ENCODE measurements at places on chromosomes 2 and 18. TPM values are rescaled to one million over a fixed set of nuclear protein-coding genes. Genes with fewer than 3 reads are reported as not detected.

VAPA gene
- total RNA-seq = 249 TPM

ZAP70 gene
- total RNA-seq = 5.2 TPM

NETO1 gene
- 2.6 TPM for total RNA-seq

- DNase-seq = peak; percentile 51
Measured at GRCh38 chr2:239181903-239182581, 218.8 kb downstream of the HDAC4 start.

GRCh38 chr18:33839452-33840211 lies 261.6 kb downstream of the ASXL3 start:
- no peak for DNase-seq

- peak; percentile 60 for DNase-seq
Measured at GRCh38 chr2:109031476-109032228, 42.6 kb upstream of the EDAR start.

DNA sequence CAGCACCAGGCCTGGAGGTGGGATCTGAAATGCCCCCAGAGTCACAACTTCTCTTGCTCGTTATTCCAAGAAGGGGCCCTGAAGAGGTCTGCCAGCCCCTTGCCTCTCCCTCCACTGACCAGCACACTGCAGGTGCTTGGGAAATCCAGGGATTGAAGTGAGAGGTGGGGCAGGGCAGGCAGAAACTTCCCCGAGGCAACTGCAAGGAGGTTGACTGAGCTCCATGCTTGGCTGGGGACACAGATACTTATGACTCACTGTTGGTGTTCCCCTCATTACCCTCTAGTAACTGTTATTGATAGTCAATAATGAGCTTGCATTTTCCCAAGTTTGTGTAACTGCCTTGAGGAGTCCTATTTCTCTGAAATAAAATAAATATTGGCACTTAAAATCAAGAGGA lies 47.5 kb downstream of the MARCO start:
- DNase-seq = peak; percentile 29

DNA sequence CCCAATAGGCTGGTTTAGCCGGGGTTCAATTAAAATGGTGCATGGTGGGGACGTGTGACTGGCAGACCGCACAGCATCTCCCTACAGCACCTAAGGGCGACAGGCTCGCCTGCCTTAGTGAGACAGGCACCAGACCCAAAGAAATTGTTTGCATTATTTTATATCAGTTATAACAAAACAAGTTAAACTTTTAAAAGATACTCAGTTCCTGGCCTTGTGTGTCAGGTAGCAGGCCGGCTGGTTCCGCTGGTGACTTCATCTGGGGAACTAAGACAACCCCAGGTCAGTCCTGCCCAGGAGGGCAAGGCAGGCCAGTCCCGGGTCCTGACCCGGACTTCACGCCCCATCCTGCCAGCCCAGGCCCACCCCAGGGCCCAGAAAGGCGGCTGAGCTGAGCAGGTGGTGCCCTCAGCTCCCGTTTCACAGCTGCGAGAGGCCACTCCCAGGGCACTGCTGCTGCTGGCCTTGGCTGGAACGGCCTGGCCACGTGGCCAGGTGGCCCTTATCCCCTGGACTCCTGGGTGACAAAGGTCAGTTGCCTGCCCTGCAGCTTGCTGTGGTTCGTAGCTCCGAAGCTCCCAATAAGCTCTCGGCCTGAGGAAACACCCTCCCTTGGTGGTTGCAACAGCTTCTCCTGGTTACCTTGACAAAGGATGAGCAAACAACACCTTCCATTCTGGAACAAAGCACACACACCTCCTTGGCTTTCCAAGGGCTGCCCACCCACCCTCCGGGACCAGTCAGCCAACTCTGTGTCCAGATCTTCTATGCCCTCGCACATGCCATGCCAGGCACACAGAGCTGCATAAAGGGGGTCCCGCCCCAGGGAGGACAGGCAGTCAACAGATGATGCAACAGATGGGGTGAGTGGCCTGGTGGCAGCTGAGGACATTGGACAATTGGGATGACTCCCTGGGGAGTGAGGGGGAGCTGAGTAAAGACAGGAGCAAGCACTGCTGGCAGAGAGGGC lies 11.3 kb upstream of the AGXT start:
- no peak for DNase-seq

DNA sequence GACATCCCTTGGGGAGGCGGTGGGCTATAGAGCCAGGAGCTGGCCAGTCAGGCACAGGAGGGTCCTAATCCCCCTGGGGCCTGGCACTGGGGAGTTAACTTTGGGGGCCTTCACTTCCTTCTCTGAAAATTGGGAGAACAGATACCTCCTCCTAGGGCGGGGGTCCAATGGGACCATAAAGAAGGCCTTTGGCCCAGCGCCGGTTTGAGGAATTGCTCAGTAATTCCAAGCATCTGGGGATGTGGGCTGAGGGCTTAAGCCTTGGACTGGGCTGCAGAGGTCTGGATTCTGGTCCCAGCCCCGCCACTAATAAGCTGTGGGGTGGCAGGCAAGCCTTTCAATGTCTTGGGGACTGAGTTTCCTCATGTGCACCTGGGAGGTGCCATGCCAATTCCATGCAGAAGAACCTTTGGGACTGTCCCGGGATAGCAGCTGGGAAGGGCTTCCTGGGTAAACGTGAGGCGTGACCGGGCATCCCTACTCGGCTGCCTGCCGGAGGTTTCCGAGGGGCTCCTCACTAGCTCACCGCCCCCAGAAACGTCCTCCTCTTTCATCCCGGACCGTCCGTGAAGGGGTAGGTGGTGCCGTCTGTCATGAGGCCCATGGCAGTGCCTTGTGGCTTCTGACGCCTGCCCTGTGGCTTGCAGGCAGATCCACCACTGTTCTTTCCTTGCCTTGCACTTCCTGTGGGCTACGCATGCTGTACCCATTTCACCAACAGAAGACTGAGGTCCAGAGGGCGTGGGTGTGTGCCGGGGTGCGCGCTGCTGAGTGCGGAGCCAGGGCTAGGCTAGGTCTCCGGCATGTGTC lies 67.4 kb upstream of the HPCAL1 start:
- DNase-seq = no peak

DNA sequence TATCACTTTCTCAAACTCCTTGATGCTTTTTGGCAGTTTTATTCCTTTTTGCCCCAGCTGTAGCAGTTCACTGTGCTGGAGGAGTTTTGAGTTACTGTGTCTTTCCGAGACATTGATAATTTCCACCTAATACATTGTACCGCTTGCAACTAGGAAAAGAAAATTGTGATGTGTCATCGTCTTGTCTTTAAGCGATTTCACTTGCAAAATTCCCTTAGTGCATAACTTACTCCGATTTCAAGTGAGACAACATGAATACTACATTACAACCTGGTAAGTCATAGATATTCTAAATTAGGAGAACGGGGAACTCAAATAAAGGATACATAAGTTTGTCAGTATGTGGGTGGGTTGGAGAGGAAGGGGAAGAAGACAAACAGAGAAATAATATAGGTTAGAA lies 340.5 kb upstream of the KYNU start:
- no peak for DNase-seq

DNA sequence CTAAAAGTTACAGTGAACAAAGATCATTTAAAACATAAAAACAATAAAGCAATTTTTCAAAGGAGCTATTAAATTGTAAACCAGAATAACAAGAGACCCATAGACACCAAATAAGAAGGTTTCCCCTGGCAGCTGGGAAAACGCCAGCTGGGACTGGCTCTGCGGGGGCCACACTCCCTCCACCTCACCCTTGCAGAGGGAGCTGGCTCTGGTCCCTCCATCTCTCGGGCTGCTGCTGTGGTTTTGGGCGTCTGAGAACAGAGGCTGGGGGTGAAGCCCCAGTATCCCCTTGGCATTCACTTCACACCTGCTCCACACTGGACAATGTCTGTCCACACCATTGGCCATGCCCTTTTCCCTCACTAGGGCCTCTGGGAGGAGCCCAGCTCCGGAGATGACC lies 62.1 kb upstream of the OTOS start:
- no peak for DNase-seq

GRCh38 chr18:4207383-4207985 lies 247.6 kb downstream of the DLGAP1 start:
- no peak for DNase-seq

DNA sequence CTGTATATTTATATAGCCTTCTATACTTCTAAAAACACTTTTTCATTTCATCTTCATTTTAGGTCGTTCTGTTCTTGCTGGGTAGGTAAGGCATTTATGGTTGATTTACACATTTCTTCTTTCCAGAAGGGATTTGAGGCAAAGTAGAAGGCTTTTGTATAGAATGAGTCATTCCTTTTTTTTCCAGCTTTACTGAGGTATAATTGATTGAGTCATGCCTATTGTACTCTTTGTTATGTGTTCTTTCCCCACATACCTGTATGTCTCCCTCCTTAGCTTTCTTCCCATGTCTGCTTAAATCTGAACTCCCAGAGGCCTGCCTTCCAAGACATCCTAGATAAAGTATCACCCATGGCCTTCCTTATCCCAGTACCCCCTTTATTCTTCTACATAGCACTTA lies 4.8 kb upstream of the CDC42EP3 start:
- no peak for DNase-seq

DNA sequence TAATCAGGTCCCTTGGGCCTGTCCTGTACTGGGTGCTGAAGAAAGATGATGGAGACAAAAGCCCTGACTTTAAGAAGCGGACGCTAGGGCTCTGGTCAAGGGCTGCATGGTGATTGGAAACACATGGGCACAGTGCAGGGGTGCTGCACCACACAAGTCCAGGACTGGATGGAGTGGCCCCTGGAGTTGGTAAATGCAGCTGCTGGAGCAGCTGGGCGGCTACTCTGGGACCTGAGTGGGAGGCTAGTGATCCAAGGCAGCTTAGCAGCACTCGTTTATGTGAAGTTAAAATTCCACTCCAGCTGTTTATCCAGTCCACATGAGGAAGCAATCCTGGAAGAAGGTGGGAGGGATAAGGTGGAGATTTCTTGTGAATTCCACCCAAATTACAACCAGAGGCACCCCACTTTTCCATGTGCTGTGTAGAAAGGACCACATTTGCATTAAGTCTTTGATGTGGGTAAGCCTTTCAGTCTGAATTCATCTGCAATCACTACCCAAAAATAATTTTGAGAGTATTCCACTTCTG lies 24.9 kb downstream of the MERTK start:
- no peak for DNase-seq

GRCh38 chr2:219017201-219017931 lies 23.9 kb downstream of the CFAP65 start:
- DNase-seq = no peak
